ENCODE measurements at places on chromosomes 13 and 19. TPM values are rescaled to one million over a fixed set of nuclear protein-coding genes. Genes with fewer than 3 reads are reported as not detected.

Gene FAM216B
- not detected for total RNA-seq

Gene TGFB1
- total RNA-seq: 7.1 TPM

Gene FCGBP
- under 0.01 TPM for total RNA-seq

Gene TLE2
- 0.45 TPM for total RNA-seq

Gene PTGER1
- total RNA-seq: 2.5 TPM

Gene ZNF44
- total RNA-seq: 3.1 TPM

Gene IGSF23
- not detected for total RNA-seq

Gene KCTD12
- 15.0 TPM for total RNA-seq

Data from bronchus fibroblast of lung (primary cell).